ENCODE measurements at places on chromosomes 3 and 15.
A peak's percentile ranks its signal among the peaks of the same experiment; 100 is the strongest.

GRCh38 chr3:112346491-112347122 is 13.7 kb downstream of the CD200 start:
- DNase-seq, result no peak

GRCh38 chr3:140442621-140443020 is 235.2 kb upstream of the TRIM42 start:
- DNase-seq, result no peak

DNA sequence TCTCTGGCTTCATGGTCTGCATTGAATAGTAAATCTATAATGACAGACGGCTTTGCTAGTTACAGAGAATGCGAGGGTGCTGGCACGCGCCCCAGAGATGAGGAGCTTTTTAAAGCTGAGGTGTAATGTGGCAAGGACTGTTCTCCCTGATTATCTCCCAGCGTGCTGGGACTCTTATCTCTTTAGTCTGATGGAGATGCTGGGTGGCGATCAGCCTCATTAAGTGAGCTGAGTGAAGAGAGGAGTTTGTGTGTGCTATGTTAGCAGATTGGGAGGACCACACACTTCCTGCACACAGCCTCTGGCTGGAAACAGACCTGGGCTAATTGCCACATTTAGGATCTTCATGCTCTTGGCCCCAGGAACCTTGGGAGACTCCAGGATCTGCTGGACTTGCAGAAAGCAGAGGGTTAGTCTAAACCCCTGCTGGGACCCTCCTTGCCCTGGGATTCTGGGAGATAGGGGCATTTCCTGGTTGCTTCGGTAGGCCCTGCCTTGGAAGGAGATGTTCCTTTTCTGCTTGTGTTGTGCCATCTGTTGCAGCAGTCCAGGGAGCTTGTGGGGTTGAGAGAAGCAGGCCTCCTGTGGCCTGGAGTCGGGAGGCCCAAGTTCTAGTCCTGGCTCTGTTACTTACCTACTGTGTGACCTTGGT is 15.0 kb downstream of the PDIA5 start:
- no peak for DNase-seq

DNA sequence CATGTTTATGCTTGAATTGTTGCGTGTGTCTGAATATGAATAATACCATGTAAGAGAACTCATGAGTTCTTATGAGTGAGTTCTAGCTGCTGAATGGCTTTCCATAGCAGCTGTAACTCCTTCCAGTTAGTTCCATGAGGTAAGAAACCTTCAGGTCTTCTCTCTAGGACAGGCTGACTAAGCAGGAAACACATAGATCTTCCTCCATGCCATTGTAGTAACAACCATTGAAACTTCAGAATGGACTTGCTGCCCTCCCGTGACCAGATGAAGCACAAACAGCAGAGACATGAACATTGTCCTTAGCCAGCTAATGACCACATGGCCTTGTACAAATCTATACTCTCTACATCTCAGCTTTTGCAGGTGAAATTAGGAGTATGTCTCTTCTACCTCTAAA is 200.0 kb downstream of the ZNF385D start:
- DNase-seq, result no peak

- no peak for DNase-seq
These were observed 444.9 kb upstream of the THBS1 start for GRCh38 chr15:39135989-39136388.

GRCh38 chr15:75672646-75673425 is 25.1 kb downstream of the SNX33 start:
- DNase-seq, result no peak

- no peak for DNase-seq
These were observed 136.6 kb upstream of the ARPP21 start for GRCh38 chr3:35502699-35503098.

DNA sequence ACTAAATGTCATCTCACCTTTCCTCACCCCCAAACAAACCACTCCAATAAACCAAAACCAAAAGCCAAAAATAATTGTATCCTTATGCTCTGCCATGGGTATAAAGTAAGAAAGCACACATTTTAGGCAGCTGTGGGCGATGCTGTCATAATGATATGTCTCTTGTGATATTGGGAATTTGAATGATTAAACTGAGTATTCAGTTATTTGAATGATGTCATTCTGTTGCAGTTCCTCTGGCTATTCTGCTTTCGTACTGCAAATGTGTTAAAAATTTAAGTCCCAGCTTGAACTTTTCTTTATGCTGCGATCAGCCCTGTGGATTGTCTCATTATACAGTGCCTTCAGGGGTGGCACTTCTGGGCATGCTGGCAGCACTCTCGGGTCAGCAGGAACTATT is 10.8 kb upstream of the NR1D2 start:
- no peak for DNase-seq

- no peak for DNase-seq
These were observed 376.2 kb upstream of the C2CD4B start for GRCh38 chr15:62541250-62541649.

GRCh38 chr15:56887782-56888438 is 30.5 kb upstream of the TCF12 start:
- no peak for DNase-seq

DNA sequence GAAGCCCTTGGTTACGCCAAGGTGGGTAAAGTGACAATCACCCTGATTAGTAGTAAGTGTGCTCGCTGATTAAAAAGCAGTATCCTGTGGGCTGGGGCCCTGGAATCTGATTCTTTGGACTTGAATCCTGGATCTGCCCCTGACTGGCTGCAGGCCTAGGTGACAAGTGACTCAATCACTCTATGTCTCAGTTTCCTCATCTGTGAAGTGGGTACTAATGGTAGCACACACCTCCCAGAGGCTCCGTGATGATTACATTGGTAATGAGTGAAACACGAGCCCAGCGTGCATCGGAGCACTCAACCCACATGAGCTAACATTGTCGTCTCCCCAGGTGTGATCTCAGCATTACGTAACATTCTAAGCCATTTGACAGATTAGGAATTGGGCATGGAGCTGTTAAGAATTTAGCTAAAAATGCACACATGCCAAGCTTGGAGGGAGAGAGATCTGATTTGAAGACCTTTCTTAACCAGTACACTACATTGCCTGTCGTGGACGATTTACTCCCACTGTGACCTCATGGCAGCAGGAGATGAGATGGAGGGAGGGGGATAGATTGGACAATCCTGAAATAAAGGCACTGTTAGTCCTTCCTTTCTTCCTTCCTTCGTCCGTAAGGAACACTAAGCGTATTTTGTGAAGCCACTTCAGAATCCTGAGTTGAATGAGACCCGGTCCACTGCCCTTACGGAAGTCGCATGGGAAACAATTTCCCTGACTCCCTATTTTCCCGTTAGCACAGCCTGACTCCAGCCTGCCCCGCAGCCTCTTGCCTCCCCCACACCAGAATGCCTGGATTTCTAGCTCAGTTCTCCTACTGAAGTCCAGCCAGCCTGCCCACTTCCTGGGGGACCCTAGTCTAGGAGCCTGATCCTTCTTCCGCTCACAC is 32.1 kb downstream of the MGLL start:
- DNase-seq, result no peak

DNA sequence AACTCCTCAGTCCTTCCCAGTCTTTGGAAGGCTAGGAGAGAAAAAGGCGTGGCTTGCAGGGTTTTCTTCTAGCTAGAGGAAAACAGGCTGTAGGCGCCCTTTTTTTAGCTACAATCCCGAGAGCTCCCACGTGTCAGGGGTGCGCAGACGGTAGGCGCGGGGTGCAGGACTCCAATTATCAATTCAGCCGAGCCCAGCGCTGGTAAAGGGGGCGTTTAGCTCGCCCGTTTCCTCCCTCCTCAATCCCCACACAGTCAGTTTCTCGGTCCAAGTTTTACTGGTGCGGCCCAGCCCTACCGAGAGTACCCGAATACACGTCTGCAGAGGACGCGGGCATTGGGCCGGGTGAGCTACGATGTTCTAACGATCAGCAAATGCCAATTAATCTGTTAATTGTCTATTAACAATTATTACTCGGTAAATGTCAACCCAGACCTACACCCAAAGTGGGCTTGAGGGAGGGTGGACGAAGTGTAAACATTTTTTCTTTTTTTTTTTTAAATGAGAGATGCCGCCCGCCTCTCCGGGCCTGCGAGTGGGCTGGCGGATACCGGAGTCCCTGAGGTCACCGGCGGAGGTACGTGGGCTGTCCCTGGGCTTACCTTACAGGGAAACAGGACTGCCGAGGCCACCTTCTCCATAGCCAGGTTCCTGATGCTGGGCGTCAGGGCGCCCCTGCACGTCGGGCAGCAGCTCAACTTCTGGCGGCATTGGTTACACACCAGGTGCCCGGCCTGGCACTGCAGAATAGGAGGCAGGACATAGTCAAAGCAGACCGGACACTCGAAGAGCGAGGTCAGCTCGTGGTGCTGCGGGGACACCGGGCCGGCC is 923 bp downstream of the SIAH2 start:
- DNase-seq, result peak; percentile 39

DNA sequence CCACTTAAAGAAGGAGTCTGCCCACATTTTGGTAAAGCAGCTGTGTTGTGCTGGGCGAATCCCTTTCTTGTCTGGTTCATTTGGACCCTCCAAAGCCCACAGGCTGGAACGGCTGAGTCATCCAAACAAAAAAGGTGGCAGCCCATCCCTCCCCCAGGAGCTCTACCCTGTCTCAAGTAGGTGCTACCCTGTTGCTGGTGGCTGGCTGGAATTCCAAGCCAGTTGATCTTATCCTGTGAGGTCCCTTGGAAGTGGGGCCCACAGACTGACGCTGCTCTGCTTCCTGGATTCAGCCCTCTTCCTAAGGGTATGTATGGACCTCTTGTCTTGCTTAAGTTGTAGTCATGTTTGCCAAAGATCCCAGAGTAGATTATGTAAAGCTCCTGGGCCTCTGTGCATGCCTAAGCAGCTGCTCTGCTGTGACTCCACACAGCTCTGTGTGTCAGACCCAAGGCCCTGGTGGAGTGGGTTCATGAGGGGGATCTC is 44.5 kb downstream of the CCR1 start:
- DNase-seq, result no peak

GRCh38 chr3:194801461-194802432 is 116.1 kb downstream of the FAM43A start:
- no peak for DNase-seq

- DNase-seq, result no peak
These were observed 37.5 kb downstream of the TGFBR2 start for GRCh38 chr3:30643763-30644462.

- no peak for DNase-seq
These were observed 107.1 kb upstream of the TPM1 start for GRCh38 chr15:62935300-62936081.

- no peak for DNase-seq
These were observed 240.2 kb downstream of the TP63 start for GRCh38 chr3:189871418-189871817.

All from right renal pelvis (tissue), 4 donors.